Progenitor cell of endocrine pancreas (in vitro differentiated cells): ENCODE measurements at places on chromosomes 3 and 15. TPM values are rescaled to one million over a fixed set of nuclear protein-coding genes. Genes with fewer than 3 reads are reported as not detected.

- H3K4me1 ChIP-seq: peaks cover 2% of the 10 kb centered on the region
- no peaks in the 10 kb centered on the region for H3K36me3 ChIP-seq
- H3K4me3 ChIP-seq: no peak overlapping the region
- H3K27ac ChIP-seq: no peak overlapping the region
These were observed 223.4 kb downstream of the NR2F2 start for GRCh38 chr15:96553931-96554330.

DNA sequence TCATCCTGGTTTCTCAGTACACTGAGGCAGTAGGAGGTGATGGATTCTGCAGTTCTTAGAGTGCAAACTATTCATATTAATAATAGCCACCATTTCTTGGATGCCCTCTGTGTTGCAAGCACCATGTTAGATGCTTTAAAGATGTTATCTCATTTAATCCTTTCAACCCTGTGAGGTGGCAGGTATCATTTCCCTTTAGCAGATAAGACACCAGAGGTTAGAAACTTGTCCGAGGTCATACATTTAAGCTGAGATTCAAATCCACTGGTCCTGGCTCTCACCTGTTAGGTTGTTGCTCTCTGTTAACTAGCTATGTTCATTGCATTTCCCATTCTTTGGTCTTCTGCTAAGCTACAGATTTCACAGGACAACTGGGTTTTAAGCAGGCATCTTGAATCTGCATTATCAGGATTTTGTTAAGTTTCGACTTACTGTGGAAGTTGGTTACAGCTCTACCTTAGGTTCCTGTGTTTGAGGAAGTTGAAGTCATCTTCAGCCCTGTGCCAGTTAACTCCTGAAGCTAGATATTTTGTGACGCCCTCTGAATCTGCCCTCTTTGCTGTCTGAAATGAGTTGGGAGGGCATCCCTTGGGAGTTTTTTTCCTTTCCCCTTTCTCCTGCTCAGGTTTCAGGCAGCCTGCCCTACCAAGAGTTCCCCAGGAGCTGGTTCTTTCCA lies 6.4 kb downstream of the PDE8A start:
- peaks cover 27% of the 10 kb centered on the region for H3K4me1 ChIP-seq
- peaks cover 10% of the 10 kb centered on the region for H3K27me3 ChIP-seq
- H3K36me3 ChIP-seq: peaks cover 2% of the 10 kb centered on the region
- no peak overlapping the region for H3K27ac ChIP-seq
- no peak for DNase-seq

- no peaks in the 10 kb centered on the region for H3K27me3 ChIP-seq
- no peaks in the 10 kb centered on the region for H3K4me1 ChIP-seq
- DNase-seq: no peak
- no peak overlapping the region for H3K4me3 ChIP-seq
- no peaks in the 10 kb centered on the region for H3K36me3 ChIP-seq
These were observed 72.5 kb upstream of the TSC22D2 start for GRCh38 chr3:150335631-150336030.

DNA sequence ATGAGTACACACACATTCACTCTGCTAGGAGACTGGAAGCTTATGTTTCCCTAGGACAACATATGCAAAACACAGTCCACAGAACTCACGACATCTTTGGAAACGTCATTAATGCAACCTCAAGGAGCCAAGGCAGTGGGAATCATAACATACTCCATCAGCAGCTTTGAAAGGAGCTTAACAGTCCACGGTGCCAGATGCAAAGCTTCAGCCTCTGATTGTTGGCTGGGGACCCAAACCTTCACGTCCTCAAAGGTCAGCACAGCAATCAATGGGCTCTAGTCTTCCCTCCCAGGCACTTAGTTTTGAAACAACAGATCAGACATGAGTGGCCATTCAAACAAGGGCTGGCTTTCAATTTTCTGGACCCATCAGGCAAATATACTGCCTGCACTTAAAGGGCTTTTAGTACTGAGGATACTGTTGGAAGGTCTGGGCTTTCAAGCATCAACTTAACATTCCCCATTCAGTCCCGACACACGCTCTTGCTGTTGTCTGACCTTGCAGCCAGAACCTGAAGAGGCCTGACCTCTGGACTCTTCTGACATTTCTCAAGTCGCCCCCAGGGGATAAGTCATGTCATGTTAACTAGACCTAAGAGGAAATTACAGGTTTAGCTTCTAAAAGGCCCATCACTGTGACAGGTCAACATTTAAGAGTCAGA lies 223.0 kb downstream of the PDZRN3 start:
- no peak overlapping the region for H3K4me3 ChIP-seq
- H3K4me1 ChIP-seq: no peaks in the 10 kb centered on the region
- no peaks in the 10 kb centered on the region for H3K27me3 ChIP-seq
- peaks cover 8% of the 10 kb centered on the region for H3K36me3 ChIP-seq

DNA sequence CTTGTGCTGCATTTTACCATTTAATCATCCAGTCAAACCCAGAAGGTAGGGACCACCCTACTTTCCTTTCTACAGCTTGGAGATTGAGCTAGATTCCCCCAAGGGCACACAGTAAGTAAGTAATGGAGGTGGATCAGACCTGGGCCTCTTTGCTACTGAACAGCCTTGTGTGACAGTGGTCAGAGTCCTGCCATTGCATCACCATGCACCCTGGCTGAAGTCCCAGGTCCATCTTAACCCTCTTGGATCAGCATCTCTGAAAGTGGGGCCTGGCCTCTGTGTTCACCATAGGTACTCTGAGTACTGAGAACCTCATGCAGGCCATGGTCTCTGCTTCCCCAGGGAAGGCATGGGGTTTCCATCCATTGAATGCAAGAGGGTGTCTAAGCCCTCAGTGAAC lies 34.5 kb upstream of the ATP10A start:
- no peak overlapping the region for H3K4me3 ChIP-seq
- no peak overlapping the region for H3K27ac ChIP-seq
- H3K4me1 ChIP-seq: no peaks in the 10 kb centered on the region
- no peaks in the 10 kb centered on the region for H3K36me3 ChIP-seq

- H3K27me3 ChIP-seq: no peaks in the 10 kb centered on the region
- H3K4me1 ChIP-seq: peaks cover 15% of the 10 kb centered on the region
- DNase-seq: peak; percentile 28
- H3K36me3 ChIP-seq: no peaks in the 10 kb centered on the region
- peak overlapping the region; percentile 15 for H3K4me3 ChIP-seq
- peak overlapping the region; percentile 63 for H3K27ac ChIP-seq
These were observed 203.7 kb downstream of the SLC9A9 start for GRCh38 chr3:143644370-143645089.

DNA sequence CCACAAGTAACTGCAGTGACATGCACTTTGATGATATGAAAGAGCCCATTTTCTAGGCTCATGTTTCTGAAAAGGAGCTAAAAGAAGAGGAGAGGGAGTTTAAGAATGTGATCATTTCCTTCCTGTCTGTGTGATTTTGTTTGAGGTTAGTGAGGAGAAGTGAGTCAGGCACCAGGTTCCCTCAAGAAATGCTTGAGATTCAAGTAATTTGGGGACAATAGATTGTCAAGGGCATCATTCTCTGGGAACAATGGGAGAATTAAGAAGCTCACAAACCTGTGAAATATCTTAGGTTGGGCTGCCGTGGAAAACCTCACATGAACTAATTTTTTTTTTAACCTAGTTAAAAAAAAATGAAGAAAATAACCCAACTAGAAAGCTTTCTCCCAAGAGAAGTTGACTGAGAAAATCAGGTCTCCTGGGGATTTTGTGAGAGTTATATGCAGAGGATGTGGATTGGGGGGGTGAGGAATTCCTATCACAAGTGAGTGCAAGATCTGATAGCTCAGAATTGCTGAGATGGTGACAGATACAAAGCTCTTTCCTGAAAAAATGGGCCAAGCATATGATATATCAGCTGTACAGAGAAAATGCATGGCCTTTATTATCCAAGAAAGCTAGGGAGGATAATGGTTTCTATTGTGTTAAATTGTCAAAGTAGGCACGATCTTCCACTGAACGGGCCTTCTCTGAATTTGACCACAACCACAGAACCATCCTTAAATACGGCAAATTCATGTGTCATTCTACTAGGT lies 203.3 kb downstream of the FEZF2 start:
- H3K4me1 ChIP-seq: no peaks in the 10 kb centered on the region
- no peak overlapping the region for H3K27ac ChIP-seq
- no peak for DNase-seq
- no peaks in the 10 kb centered on the region for H3K27me3 ChIP-seq
- no peak overlapping the region for H3K4me3 ChIP-seq
- peaks cover 10% of the 10 kb centered on the region for H3K36me3 ChIP-seq

DNA sequence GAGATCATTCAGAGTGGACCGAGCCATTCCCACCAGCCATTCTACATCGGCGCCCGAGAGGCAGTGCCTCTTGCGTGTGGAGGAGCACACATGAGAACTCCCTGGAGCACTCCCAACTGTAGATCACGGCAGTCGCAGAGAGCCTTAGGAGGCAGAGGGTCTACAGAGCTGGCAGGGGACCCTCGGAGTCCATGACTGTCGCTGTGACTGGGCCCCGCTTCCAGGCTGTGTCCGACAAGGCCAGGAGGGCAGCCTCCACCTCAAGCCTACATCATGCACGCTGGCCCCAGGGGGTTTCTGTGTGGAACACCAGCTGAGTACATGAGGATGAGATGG lies 159.0 kb downstream of the CHSY1 start:
- H3K36me3 ChIP-seq: no peaks in the 10 kb centered on the region
- DNase-seq: no peak
- peaks cover 3% of the 10 kb centered on the region for H3K27me3 ChIP-seq
- H3K4me1 ChIP-seq: no peaks in the 10 kb centered on the region

DNA sequence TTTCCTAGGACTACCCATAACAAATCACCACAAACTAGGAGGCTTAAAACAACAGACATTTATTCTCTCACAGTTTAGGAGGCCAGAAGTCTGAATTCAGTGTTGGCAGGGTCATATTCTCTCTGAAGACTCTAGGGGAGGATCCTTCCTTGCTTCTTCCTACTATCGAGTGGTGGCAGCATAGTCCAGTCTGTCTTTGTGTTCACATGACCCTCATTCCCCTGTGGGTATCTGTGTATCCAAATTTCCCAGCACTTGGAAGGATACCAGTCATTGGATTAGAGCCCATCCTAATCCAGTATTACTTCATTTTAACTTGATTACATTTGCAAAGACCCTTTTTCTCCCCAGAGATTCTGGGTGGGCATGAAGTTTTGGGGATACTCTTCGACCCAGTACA lies 63.8 kb downstream of the GMPS start:
- H3K36me3 ChIP-seq: peaks cover 22% of the 10 kb centered on the region
- no peaks in the 10 kb centered on the region for H3K4me1 ChIP-seq
- no peaks in the 10 kb centered on the region for H3K27me3 ChIP-seq
- H3K27ac ChIP-seq: no peak overlapping the region
- no peak for DNase-seq
- no peak overlapping the region for H3K4me3 ChIP-seq

- no peak for DNase-seq
- peaks cover 19% of the 10 kb centered on the region for H3K4me1 ChIP-seq
- H3K27me3 ChIP-seq: no peaks in the 10 kb centered on the region
- H3K4me3 ChIP-seq: peak overlapping the region; percentile 98
- H3K27ac ChIP-seq: peak overlapping the region; percentile 100
These were observed 1.7 kb downstream of the RAB11A start for GRCh38 chr15:65870889-65871533.

The IL5RA gene
- 0.11 TPM in 1 of 2 replicates, not detected in the other for total RNA-seq

The BFSP2 gene
- total RNA-seq: not detected in 2 replicates

The BCHE gene
- total RNA-seq: 1.1 and 2.1 TPM in 2 replicates

The ADGRG7 gene
- total RNA-seq: 1.3 and 1.4 TPM in 2 replicates
